SJSA1 (cell line): ENCODE measurements at places on chromosomes 6 and 20. TPM values are rescaled to one million over a fixed set of nuclear protein-coding genes. Genes with fewer than 3 reads are reported as not detected.

DNA sequence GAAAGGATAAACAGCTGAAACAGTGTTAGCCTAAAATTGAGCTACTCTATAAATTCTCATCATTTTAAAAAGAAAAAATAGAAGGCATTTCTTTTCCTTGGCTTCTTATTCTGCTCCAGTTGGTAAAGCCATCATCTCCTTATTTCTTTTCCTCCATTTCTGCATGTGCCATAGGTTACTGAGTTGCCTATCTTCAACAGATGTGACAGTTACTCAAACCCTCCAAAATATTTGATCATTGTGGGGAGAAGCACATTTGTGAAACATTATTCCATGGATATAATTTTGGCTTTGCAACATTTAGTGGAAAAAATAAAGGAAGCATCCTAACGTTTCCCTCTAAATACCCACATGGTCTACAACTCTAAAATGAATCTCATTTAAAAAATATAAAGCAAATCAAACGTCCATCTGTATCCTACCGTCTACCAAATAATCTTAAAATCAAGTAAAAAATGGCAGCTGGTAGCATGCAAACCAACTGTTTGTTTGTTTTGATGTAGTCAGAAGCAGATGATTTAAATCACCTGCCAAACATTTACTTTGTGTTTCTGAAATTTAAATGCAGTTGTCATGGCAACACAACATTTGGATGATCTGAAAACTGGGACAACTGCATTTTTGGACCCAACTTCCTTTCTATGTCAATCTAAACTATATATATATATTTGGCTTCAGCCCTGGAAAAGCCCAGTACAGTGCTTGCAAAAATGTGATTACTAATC lies 16.8 kb upstream of the SNX9 start:
- no peaks in the 10 kb centered on the region for H3K27me3 ChIP-seq
- no peaks in the 10 kb centered on the region for H3K36me3 ChIP-seq
- no peak for DNase-seq

DNA sequence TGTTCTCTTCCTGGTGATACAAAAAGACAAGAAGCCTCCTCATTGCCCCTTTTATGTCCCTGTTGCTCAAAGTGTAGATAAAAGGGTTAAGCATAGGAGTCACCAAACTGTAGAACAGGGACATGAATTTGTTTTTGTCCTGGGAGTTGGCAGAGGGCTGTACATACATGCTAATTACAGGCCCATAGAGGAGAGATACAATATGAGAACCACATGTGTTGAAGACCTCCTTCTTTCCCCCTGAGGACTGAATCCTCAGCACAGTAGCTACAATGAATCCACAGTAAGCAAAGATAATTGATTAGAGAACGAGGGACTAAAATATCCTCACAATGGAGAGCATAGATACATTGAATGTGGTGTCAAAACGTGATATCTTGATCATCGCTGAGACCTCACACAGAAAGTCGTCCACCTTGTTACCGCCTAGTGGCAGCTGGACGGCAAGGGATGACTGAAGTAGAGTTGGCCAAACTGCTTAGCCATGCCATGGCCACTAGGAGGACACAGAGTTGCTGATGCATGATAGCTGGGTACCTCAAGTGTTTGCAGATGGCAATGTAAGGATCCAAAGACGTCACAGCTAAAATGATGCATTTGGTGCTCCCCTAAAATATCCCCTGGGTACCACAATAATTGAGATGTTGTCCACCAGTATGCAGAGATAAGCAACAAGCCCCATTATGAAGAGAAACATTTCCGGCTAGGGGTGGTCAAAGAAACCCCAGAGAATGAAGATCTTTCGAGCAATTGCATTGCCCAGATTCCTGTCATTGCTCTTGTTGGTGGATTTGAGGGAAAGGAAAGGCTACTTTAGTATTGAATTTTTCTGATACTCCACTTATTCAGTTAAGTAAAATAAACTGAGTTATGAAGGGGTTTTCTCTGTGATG lies 15.0 kb downstream of the OR2B3 start:
- no peaks in the 10 kb centered on the region; the same call in 1 of the 2 replicates for H3K27me3 ChIP-seq
- no peaks in the 10 kb centered on the region for H3K4me1 ChIP-seq
- no peak overlapping the region for H3K4me3 ChIP-seq
- H3K27ac ChIP-seq = no peak overlapping the region
- peak; percentile 43 for DNase-seq

DNA sequence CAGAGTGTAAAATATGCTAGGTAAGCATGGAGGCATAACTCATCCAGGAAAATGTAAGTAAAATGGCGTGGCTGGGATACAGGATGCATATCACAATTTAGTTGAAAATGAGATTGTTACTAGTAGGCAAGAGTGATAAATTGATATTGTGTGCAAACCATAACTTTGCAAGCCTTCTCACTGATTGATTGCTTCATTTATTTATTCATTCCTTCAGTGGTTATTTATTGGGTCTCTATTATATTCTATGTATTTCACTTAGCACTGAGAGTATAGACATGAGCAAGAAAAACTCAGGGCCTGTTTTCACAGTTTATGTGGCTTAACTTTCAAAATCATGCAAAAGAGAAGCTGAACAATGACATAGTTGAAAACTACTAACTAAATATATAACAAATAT lies 241.0 kb upstream of the EYS start:
- no peak overlapping the region for H3K27ac ChIP-seq
- no peaks in the 10 kb centered on the region for H3K36me3 ChIP-seq
- no peak for DNase-seq

- no peak overlapping the region for H3K4me3 ChIP-seq
- H3K27ac ChIP-seq = no peak overlapping the region
- H3K27me3 ChIP-seq = no peaks in the 10 kb centered on the region; the same call in 1 of the 2 replicates
- no peaks in the 10 kb centered on the region for H3K36me3 ChIP-seq
Measured at GRCh38 chr6:142300302-142300701, 1.5 kb upstream of the ADGRG6 start.

DNA sequence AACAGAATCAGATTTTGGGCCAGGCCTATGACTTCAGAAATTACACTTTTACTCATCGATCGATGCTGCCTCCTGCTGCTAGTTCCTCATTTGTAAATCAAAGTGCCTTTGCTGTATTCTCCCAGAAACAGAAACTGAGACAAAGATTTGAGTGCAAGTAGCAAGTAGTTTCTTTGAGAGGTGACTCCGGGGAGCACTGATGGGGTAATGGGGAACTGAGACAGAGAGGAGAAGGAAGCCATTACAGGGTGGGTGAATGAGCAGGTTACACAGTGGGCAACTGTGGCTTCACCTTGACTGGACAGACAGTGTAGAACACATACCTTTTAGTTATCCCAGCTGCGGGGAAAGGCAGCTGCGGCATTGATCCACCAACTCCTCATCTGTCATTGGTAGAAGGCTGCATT lies 9.7 kb upstream of the CD40 start:
- no peak for DNase-seq
- H3K36me3 ChIP-seq = no peaks in the 10 kb centered on the region
- H3K4me1 ChIP-seq = no peaks in the 10 kb centered on the region
- H3K4me3 ChIP-seq = no peak overlapping the region
- no peak overlapping the region for H3K27ac ChIP-seq

DNA sequence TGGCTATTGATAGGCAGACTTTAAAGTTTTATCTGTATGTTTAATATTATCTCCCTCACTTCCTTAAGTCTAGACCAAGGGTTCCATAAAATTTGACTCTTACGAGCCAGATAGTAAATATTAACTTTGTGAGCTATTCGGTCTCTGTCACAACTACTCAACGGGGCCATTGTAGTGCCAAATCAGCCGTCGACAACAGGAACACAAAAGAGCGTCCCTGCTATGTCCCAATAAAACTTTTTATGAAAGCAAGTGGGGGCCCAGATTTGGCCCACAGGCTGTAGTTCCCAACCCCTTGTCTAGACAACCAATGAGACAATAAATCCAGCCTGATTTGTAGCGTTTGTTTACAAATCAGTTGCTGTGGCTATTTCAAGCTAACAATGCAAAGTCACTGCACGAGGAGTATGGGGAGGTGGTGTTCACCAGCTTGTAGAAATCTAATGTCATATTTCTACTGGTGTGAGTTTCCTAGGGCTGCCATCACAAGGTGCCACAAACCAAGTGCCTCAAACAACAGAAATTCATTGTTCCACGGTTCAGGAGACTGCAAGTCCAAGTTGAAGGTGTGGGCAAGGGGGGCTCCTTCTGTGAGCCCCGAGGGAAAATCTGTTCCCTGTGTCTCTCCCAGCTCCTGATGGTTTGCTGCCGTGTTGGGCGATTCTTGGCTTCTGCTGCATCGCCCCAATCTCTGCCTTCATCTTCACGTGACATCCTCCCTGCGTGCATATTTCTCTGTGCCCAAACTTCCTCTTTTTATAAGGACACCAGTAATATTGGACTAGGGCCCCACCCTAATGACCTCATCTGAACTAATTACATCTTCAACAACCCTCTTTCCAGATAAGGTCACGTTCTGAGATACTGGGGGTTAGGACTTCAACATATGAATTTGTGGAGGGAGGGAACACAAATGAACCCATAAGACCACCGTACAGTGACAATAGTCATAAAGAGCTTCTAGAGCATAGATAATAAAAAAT lies 356.0 kb upstream of the JARID2 start:
- no peak for DNase-seq
- no peaks in the 10 kb centered on the region for H3K27me3 ChIP-seq
- no peaks in the 10 kb centered on the region for H3K36me3 ChIP-seq
- H3K4me1 ChIP-seq = no peaks in the 10 kb centered on the region
- no peak overlapping the region for H3K4me3 ChIP-seq
- no peak overlapping the region for H3K27ac ChIP-seq

- H3K27me3 ChIP-seq = no peaks in the 10 kb centered on the region
- no peaks in the 10 kb centered on the region for H3K4me1 ChIP-seq
- H3K36me3 ChIP-seq = no peaks in the 10 kb centered on the region
- no peak for DNase-seq
Measured at GRCh38 chr6:95175927-95176675, 401.2 kb upstream of the MANEA start.

WFDC10B gene
- total RNA-seq = not detected in 2 replicates

LY6G6C gene
- total RNA-seq = not detected in 2 replicates
